ENCODE measurements at places on chromosomes 16 and 17.

DNA sequence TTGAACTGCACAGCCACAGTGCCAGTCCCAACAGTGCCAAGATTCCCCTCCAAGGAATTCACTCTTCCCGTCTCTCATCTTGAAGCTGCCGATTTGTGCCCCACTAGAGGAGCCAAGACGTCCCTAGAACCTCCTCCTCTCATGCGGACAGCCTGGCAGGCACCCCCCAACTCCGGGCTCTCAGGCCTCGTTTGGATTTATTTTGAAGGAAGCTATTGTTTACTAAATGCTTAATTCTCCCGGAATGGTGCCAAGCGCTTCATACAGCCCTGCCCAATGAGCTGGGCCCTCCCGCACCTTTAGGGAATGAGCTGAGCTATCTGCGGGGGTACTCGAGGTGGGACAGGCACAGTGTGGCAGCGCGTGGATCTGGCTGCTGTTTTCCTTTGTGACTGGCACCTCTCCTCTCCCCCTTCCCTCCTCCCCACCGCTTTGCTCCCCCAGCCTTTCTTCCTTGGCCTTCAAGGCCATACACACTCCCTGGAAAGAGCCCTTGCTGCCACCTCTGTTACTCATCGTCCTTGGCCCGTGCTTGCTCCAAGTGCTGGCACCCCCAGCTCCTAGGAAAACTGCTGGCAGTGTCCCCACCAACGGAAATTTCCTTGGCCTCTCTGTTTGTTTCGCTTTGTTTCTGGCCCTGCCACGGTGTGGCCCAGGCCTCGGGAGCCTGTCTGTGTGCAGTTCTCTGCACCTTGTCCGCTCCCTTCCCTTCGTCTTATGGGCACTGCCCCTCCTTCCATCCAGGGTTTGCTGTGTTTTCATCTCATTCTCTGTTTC lies 49.9 kb upstream of the CDR2 start:
- DNase-seq, result no peak

DNA sequence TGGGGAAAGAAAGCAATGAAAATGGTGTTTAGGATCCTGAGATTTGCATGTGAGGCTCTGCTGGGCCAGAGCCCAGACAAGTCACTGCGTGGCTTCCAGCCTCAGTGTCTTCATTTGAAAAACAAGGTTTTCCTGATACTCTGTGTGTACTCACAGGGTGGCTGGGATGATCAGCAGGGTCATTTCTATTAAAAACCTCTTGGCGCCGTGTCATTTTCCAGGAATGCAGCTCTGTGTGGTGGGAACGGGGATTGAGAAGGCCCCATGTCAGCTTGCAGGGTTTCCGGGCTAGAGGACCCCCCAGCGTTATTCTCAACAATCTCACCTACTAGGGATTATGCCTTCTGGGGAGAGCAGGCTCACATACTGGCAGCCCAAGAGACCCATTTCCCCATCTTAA lies 73.5 kb downstream of the FOXL1 start:
- DNase-seq, result no peak

- no peak for DNase-seq
These were observed 2.4 kb downstream of the ZNF267 start for GRCh38 chr16:31875928-31876547.

GRCh38 chr16:49453983-49454382 lies 80.4 kb downstream of the C16orf78 start:
- DNase-seq, result no peak

GRCh38 chr17:4204190-4204589 lies 59.6 kb downstream of the ANKFY1 start:
- no peak for DNase-seq

- DNase-seq, result no peak
These were observed 59.3 kb upstream of the BRD7 start for GRCh38 chr16:50428116-50428515.

- DNase-seq, result no peak
These were observed 348.6 kb downstream of the SEC14L1 start for GRCh38 chr17:77489239-77489892.

GRCh38 chr17:44628243-44629188 lies 27.8 kb upstream of the MEIOC start:
- no peak for DNase-seq

- peak; percentile 47 for DNase-seq
These were observed 246.2 kb downstream of the KATNIP start for GRCh38 chr16:27795992-27796614.

DNA sequence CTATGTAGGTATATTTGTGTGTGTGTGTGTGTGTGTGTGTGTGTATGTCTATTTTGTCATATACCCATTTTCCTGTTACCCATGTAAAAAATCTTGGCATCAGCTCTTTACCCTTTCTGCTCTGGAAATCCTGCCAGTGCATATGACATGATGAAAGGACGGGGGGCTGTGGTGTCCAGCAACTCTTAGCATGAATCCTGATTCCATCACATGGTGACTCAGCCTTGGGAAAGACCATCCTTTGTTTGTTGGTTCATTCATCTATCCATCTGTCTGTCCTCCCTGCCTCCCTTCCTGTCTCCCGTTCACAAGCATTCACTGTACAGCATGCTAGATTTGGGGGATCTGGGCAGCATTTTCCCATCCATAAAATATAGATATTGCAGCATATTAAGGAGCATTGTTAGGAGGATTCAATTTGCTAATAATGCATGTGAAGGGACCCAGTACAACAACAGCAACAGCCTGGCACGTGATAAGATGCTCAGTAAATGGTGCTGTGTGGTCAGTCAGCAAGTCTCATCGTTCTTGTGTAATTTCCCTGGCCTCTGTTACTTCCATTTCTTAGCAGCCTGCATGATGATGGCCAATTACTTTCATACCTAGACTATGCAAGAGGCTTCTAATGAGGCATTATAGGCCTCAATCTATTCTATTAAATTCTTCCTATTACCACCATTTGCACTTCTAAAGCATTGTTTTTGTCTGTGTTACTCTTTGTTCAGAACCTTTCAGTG lies 191.0 kb downstream of the PRKCA start:
- no peak for DNase-seq

- no peak for DNase-seq
These were observed 87.6 kb downstream of the SPACA3 start for GRCh38 chr17:33079201-33079600.

GRCh38 chr16:72068930-72069329 lies 5.9 kb downstream of the HPR start:
- DNase-seq, result no peak

- DNase-seq, result no peak
These were observed 86.1 kb downstream of the UTP18 start for GRCh38 chr17:51346218-51346982.

- peak; percentile 72 for DNase-seq
These were observed 12.1 kb downstream of the CYB561 start for GRCh38 chr17:63433746-63434591.

Data from hematopoietic multipotent progenitor cell treated with erythropoietin and hydrocortisone succinate and interleukin-3 and kit ligand, for 8 days (in vitro differentiated cells).